RPMI8226 (cell line): ENCODE measurements at places on chromosomes 16 and 17.

DNA sequence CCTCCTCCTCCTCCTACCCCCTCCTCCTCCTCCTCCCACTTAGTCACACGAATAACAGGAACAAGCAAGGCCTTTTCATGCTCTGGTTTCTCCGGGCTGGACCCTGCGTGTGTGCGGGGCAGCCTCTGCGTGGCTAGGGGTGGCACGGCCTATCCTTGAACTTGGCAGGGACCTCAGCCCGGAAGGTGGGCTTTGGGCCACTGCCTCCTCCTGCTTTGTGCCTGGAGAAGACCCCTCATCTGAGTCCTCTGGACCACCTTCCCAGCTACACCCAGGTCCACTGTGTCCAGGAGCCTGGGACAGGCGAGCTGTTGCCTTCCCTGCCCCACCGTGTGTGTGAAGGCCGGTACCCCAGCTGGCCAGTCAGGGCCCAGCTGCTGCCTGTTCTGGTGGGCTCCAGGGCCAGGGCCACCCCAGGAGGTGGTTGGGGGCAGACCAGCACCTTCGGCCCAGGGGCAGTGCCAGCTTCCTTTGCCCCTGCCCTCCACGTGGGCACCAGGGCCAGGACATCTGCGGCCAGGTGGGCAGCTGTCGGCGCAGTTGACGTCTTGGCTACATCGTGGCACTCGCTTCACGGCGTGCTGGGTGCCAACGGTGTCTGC, 35.4 kb downstream of the GINS2 start:
- no peak for DNase-seq

DNA sequence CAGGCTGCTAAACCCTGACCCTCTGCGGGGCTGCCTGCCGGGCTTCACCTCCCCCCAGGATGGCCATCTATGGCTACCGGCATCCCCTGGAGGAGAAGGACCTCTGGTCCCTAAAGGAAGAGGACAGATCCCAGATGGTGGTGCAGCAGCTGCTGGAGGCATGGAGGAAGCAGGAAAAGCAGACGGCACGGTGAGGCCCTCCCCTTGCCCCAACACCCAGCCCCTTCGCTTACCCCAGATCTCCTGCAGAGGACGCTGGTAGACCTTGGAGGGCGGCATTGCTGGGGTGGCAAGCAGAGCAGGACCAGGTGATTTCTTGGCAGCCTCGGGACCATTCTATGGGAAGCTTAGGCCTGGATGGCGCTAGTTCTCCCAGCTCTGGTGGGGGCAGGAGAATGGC, 24.5 kb downstream of the ABCC3 start:
- no peak for DNase-seq

- no peak for DNase-seq
Observed at GRCh38 chr17:50339381-50339780, 6.5 kb upstream of the XYLT2 start.

DNA sequence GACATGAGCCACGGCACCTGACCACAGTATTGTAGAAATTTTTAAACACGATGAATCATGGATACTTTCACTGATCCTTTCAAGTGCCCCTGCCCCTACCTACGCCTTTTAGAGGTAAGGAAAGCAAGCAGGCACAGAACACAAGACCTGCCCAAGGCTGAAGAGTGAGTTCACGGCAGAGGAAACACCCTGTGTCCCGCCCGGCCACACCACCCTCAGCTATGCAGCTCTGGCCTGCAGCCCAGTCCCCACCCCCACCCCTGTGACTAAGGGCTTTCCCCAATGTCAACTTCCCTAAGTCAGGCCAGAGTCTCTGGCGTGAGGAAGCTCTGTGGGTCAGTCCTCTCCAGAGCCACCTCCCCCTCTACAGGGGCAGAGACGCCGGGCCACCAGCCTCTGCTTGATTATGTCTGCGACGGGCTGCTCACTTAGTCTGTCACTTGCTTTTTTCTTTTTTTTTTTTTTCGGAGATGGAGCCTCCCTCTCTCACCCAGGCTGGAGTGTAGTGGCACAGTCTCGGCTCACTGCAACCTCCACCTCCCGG, 8.4 kb downstream of the SLC16A5 start:
- peak; percentile 92 for DNase-seq

DNA sequence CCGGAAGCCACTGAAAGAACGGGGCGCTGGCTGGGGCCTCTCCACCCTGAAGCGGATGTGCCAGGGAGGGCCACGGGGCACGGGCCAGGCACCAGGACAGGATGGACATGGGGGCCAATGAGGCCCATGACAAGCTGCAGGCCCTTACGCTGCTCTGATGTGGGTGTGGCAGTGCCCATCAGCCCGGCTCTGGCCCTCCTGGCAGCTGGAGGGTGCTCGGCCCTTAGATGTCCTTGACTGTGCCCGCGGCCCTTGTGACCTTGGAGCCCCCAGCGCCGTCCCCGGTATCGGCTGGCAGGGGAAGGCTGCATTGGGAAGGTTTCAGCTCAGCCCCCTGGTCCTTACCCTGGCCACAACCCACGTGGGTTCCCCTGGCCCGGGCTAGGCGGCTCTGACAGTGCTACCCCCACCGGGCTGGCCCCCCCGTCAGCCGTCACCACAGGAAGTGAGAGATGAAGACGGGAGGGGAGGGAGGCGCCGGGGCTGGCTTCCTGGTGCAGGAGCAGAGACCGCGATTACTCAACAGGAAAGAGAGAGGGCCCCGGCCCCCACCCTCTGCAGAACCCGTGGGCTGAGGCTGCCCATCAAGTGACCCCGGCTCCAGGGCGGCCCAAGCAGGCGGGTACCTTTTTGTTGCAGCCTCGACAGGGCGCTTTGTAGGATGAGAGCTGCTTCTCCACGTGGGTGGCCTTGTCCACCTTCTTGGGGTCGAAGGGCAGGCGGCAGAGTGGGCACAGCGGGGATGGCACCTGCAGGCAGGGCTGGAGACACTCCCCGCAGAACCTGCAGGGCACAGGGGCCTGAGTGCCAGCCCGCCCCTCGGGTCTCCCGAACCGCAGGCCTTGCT, 5.3 kb downstream of the RNF166 start:
- DNase-seq: peak; percentile 87

DNA sequence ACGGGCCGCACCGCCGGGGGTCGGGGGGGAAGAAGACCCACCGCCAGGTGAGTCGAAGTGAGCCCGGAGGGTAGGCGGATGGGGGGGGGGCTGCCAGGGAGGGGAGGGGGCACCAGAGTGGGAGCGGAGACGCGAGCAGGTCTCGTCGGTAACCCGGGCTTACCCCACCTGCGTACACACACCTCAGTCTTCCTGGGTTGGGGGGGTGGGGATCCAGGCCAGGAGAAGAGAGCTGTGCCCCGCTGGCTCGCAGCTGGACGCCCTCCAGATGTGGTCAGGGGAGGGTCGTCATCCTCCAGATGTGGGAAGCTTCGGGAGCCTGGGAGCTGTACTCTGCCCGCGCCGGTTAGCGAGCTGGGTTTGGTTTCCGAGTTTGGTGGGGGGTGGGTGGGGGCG, 1.2 kb downstream of the CACNA1G start:
- DNase-seq: no peak

DNA sequence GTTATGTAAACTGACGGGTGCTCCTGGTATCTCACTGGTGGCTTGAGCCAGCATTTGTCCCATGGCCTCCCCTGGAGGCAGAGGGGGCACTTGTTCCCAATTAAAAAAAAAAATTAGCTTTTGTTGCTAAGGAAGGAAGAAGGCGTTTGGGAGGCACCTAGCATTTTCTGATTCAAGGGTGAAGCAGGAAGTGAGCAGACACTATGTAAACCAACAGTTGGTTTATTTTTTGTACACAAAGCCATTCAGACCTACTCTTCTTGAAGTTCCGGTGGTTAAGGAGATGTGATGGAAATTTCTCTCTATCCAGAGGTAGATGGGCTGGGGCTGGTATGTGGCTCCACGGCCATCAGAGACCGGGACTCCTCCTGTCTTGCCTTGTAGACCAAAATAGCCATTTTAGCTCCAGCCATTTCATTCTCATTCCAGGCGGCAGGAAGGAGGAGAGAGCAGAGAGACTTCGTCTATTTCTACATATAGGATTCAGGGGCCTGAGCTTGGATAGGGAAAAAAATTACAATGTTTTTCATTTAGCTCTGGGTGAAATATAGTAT, 103.0 kb downstream of the SNX29 start:
- DNase-seq: no peak

DNA sequence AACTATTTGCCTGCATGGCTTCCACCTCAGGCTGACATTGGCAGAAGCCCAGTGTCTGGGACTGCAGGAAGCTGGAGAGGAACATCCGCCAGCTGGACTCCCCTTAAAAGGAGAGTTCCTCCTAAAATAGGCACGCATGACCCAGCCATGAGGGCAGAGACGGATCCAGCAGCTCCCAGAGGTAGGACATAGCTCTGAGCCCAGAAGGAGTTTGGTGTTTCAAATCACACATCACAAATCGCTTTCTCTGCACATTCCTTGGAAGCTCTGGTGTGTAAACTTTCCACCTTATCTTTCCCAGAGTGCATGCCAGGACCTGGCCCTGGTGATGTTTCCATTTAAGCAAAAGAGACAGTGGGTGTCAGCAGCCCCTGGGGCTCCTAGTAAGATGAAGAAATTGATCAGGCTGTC, 231.1 kb upstream of the CDH5 start:
- no peak for DNase-seq

GRCh38 chr17:49401971-49402611, 12.6 kb downstream of the PHB1 start:
- no peak for DNase-seq

DNA sequence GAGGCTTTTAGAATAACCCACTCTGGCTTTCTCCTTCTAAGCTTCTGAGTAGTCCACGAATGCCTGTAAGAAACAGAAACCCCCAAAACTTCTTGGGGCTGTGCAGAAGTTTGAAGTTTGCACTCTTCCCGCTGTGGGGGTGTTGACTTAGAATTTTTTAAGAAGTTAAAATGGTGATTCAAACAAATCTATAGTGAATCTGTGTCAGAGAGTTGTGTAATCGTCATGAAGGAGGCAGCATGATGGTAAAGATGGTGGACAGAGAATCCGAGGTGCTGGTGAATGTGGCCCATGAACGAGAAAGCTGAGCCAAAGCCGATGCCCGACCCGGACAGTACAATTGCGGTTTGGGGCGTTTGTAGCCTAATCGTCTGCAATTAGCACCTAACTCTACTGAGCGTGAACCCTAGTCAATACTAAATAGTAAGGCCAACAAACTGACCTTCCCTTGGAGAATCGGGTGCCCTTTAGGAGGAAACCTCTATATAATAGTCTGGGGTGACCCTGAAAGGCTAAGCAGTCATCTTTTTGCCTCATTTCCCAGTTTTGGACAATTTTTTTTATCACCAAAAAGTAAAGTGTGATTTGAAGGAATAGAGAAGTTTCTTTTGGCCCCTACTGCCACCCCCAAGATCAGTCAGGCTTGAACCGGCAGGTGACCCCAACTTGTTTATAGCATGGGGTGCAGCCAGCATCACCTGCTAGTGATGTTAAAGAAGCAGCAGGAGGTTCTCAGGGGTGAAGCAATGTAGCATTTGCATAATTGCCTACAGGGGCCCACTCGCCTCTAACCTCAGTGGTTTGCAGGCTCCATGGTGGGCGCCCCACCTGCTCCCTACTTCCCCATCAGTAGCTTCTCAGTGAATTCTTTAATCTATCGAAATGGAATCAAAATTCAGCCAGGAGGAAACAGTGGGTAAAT, 11.2 kb downstream of the IRF8 start:
- DNase-seq: no peak

DNA sequence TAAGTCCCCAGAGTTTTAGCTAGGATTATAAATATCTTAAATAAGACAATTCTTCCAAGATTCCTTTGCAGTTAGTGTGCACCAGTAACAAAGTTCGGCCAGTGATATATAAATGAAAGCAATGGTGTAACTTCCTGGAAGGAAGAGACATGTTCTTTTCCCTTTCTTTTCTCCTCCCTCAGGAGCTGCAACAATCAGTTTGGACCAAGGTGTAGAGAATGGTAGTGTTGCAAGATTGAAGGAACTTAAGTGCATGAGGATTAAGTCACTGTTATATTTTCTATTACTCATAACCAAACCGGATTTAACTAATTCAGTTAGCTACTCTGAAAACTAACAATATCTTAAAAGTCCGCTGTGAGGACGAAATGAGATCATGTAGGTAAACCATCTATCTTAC, 68.9 kb upstream of the KCNJ16 start:
- no peak for DNase-seq

DNA sequence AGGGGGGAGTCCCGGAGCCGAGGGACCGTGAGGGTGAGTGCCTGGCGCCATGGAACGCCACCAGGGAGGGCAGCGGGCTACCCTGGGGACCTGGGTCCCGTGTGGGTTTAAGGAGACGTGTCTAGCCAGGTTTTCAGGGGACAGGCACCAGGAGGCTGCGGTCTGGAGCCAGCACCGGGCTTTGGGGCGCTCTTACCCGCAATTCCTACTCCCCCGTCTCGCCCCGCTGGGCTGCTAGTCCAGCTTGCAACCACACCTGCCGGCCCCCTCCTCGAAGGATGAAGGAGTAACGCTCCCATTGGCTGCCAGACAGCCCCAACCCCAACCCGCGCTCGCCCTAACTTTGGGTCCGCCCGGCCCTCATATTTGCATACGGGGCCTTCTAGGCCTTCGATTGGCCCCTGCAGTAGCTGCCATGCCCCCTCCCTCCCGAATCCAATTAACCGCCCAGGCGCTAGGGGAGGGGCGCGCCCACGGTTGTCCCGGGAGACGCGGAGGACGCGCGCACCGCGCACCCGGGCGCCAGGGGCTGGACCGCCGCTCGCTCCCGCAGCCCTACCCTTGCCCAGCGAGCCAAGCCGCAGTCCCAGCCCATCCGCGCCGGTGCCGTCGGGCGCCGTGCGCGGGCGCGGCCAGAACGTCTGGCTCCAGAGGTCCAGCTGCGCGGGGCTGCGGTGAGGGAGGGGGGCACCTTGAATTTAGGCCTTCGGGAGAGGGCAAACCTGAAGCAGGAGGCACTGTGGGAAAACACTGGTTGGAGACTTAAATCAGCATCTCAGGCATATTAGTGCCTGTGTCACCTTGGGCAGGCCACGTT, at the start of gene TTLL6:
Gene TTLL6 (minus strand): TSS at position 456 of the 817 bp plus-strand sequence. CDS start 157 bp downstream, at position 299.
- DNase-seq: peak; percentile 93

GRCh38 chr16:84652566-84652965, 4.3 kb downstream of the KLHL36 start:
- no peak for DNase-seq

DNA sequence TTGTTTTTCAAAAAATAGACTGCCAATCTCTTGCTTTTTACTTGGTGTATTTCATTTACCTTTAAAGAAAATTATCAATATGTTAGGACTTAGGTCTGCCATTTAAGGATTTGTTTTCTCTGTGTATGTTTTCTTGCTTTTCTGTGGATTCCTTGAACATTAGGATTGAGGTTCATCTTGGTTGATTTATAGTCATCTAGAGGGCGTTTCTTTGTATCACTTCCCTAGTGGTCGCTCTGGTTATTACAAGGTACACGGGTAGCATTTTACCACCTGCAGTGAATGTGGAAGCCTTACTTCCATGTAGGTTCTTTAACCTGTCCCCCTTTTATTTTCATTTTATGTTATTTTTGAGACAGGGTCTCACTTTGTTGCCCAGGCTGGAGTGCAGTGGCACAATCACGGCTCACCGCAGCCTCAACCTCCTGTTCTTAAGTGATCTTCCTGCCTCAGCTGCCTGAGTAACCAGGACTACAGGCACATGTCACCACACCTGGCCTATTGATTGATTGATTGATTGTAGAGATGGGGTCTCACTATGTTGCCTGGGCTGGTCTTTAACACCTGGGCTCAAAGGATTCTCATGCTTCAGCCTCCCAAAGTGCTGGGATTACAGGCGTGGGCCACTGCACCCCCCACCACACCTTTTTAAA, 35.2 kb upstream of the CBX4 start:
- peak; percentile 75 for DNase-seq

- DNase-seq: no peak
Observed at GRCh38 chr17:75269844-75270217, 1.2 kb downstream of the MIF4GD start.
